ENCODE measurements at places on chromosomes 3 and 15.

DNA sequence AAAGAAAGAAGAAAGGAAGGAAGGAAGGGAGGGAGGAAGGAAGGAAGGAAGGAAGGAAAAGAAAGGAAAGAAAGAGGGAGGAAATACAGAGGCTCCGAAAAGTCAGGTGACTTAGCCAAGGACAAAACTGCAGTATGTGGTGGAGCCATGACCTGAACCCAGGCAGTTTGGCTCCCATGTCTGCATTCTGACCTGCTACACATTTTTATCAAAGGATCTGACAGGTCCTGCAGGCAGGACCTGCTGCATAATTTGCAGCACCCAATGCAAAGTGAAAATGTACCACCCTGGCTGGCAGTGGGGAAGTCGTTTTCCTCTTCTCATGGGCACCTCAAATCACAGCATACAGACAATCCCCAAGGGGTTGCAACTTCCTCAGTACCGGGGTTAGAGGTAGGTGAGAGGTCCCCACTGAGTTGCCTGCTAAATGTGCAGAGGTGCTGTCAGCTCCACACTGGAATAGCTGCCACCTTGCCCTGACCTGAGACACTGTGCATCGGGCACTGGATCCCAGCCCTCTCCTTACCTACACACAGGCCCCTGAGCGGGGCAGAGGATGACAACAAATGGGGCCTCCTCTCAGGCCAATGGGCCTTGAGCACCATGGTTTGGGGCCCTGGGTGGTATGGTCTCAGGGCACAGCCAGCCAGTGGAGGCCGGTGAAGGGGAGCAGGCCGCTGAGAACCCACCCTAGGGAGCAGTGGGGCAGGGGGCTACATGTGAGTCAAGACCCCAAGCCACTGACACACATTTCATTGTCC, 175.1 kb downstream of the SHQ1 start:
- ATAC-seq, result no peak

DNA sequence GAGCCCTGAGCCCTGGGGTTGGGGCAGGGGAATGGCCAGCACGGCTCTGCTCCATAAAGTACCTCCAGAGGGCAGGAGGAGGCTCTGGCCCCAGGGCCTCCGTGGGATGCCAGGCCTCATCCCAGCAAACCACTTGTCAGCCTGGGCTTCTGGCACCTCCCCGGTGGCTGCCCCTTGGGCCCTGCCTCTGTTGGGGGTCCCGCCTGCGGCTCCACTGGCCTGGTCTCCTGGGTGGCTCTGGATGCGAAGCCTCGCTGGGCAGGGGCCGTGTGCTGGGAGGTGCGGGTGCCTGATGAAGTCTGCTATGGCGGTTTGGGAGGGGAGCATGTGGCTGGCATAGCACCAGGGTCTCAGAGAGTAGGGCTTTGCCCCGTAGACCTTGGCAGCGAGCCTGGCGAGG, 37.6 kb downstream of the PLXNA1 start:
- ATAC-seq, result no peak

- ATAC-seq, result no peak
Measured at GRCh38 chr3:172617013-172617706, 93.7 kb downstream of the NCEH1 start.

DNA sequence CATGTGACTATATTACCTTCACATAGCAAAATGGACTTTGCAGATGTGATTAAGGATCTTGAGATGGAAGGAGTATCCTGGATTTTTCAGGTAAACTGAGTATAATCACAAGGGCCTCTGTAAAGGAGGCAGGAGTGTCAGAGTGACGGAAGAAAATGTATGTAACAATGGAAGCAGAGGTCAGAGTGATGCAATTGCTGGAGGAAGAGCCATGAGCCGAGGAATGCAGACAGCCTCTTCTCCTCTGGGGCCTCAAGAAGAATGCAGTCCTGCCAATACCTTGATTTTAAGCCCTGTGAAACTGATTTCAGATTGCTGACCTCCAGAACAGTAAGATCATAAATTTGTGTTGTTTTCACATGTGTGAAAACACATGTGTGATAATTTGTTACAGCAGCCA, 15.1 kb downstream of the HEMK1 start:
- ATAC-seq, result no peak

GRCh38 chr15:89674526-89674925, 4.6 kb downstream of the PLIN1 start:
- ATAC-seq, result no peak

- ATAC-seq, result no peak
Measured at GRCh38 chr15:97861529-97862260, 98.8 kb upstream of the ARRDC4 start.

GRCh38 chr3:113741086-113741485, 5.0 kb downstream of the NAA50 start:
- ATAC-seq, result no peak

GRCh38 chr15:62547584-62547983, 382.5 kb upstream of the C2CD4B start:
- no peak for ATAC-seq

Measured in esophagus mucosa (tissue), 1 donor.